Femur (tissue), 1 donor: ENCODE measurements at places on chromosomes 6 and 20.

DNA sequence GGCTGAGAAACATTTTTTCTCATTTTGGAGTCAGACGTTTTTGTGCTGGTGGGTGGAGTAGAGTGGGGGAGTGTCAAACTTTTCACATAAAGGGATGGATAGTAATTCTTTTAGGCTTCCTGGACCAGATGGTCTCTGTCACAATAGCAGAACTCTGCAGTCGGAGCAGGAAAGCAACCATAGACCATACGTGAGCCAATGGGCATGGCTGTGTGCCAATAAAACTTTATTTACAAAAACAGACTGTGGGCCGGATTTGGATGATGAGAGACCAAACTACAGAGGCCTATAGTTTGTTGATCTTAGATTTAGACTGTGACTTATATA is 70.8 kb upstream of the SLC22A23 start:
- no peak for DNase-seq

DNA sequence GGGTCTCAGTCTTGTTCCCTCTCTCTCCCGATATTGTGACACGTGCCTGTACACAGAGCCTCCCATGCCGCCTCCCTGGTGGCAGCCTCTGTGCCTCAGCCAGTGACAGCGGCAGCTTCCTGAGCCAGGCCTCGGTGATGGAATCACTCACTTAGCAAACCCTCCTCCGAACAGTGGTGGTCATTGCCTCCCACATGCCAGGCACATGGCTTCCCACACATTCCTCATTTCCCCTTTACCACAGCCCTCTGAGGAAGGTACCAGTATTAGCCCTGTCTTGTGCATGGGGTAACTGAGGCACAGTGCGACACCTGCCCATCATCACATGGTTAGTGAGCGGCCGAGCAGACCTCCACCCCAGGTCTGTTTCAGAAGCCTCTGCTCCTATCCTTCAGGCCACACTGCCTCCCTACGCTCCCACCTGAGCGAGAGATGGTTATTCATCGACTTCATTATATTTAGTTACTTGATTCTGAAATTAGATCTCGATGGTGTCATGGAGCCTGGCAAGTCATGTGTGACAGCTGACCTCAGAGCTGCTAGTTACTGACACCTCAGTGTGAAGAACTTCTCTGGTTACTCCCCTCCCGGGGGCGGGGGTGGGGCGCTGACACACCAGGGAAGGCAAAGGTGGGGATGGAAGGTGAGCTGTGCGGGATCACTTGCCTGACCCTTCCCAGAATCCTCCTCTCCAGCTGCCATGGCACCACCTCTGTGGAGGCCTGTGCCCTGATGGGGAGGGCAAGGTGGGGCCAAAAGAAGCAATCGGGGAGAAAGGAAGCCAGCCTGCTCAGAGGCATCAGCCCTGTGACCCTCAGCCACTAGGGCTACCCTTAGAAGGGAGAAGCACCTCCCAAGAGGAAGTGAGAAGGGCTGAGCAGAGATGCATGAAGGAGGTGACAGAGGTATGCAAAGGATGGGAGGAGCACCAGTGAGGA is 17.9 kb downstream of the MDGA1 start:
- no peak for DNase-seq

- peak; percentile 38 for DNase-seq
These were observed 159.8 kb downstream of the ZFP64 start for GRCh38 chr20:52031563-52032303.

DNA sequence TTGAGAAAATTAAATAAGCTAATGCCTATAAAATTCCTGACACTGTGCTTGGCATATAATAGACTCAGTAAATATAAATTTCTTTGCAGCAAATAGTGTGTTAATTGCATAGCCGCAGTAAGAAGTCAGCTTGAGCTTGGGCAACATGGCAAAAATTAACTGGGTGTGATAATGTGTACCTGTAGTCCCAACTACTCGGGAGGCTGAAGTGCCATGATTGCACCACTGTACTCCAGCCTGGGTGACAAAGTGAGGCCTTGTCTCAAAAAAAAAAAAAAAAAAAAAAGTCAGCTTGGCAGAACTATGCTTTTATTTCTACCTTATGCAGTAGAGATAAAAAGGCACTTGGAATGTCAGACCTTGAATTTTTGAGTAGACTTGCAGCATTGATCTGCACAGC is 121.8 kb downstream of the AKAP7 start:
- DNase-seq = no peak
